ENCODE measurements at places on chromosomes 3 and 15.

DNA sequence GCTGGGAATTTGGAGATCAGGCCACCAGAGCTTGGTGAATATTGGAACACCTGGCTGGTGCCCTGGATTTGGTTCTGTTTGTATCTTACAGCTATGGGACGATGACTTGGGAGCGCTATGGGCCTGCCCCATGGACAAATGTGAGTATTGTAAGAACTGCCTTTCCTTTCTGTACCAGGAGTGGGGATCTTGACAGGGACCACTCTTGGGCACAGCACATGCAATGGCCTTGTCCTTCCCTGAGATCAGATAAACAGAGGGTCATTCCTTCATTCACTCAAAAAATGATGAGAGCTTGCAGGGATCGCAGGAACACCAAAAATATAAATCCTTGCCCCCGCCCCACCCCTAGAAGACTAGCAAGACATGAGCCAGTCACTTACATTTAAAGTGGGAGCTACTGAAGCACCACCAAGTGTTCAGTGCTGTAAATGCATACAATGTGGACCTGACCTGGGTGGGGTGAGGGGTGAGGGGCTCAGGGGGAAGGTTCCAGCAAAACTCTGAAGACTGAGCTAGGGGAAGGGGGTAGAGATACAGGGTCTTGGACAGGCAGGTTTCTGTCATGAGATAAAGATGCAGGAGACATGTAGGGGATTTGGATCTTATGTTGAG lies 2.7 kb upstream of the CRELD1 start:
- DNase-seq = no peak

GRCh38 chr15:76346669-76347481 lies 10.3 kb downstream of the ISL2 start:
- no peak for DNase-seq

DNA sequence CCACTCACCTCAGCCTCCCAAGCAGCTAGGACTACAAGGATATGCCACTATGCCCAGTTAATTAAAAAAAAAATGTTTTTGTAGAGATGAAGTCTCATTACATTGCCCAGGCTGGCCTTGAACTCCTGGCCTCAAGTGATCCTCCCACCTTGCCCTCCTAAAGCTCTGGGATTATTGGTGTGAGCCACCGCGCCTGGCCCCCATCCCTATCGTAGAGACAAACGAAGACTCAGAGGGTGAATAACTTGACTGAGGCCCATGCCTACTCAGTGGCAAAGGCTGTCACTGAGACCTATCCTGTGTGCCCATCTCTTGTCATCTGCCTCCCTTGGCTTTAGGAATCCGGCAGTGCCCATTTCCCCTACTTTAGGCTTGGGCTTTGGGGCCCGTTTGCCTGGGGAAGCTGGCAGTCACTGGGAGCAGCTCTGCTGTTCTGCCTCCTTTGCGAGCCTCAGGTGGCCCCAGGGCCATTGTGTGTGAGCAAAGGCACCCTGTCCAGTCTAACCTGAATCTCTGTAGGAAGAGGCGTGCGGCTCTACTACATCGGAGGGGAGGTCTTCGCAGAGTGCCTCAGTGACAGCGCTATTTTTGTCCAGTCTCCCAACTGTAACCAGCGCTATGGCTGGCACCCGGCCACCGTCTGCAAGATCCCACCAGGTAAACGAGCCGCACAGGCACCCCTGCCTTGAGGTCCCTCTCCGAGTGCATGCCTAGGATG lies 70.1 kb downstream of the AAGAB start:
- no peak for DNase-seq

- no peak for DNase-seq
Observed at GRCh38 chr15:64580696-64581407, 120.5 kb downstream of the ZNF609 start.
